HCT116 (cell line): ENCODE measurements at places on chromosomes 6 and 20.

DNA sequence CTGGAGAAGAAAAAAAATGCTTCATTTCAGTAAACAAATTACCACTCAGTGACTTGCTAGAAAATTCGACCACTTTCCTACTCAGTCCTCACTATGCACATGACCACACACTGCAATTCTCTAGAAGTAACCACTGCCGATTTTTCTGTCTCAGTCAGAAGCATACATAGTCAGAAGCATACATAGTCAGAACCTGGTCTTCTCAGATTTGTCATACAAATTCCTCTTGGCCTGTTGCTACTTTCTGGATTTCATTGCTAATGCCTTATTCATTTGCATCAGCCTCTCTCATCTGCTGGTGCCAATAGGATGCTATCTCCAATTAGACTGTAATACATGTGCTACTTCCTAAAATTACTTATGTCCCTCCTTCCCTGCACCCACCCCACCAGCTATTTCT, 10.2 kb upstream of the KIF16B start:
- DNase-seq = no peak

GRCh38 chr20:18678549-18679419, 90.9 kb downstream of the DTD1 start:
- no peak for DNase-seq

DNA sequence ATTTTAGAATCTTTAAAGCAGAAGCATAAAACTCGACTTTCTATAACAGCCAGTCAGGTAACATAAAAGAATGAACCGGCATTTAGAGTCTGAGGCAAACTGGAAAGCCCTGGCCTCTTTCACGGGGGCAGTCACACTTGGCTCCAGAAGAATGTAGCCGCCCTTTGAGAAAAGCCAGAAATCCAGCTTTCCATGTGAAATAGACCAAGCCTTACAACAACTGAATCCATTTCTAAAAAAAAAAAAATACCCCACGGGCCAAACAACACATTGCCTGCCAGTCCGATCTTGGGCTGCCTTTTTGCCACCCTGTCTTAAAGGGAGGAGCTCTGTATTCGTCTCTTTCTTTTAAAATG, 252.9 kb upstream of the TAB2 start:
- DNase-seq = no peak

DNA sequence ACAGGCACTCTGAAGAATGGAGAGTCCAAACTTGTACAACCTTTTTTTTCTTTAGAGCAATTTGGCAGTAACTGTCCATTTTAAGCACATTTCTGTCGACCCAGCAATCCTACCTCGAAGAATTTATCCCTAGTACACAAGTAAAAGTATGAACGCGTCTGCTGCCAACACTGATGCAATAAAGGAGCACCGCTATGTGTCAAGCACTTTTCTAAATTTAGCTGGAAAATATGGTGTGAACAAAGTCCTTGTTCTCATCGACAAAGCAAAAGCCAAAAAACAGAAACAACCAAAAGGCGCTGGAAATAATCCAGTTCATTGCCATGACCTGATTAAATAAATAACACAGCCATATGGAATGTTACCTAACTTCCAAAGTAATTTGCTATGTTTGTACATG, 1.1 kb downstream of the DPM1 start:
- no peak for DNase-seq

- DNase-seq = no peak
Observed at GRCh38 chr6:21003780-21004541, 469.7 kb downstream of the CDKAL1 start.

DNA sequence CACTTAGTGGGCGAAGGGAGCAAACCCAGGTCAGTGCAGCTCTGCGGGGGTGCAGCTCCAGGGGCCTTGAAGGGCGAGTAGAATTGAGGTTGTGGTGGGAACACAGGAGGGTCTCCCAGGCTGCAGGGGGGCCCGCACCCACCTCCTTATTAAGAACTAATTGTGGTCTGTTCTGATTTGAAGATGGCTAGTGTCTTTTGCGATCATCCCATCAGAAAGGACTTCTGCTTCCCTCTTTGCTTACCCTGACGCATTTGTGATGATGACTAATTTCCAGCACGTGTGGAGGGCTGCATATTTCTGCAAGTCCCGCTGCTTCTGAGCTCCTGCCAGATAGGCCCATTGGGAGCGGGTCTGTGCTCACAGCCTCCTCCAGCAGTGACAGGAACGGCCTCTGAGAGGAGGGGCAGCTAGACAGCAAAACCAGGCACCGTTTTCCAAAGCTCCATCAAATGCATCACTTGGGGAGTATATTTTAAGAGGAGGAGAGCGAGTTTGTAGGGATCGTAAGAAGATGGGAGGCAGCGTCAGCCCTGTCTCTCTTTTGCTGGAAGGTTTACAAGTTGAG, 268.9 kb downstream of the CDH4 start:
- no peak for DNase-seq

- DNase-seq = peak; percentile 68
Observed at GRCh38 chr6:122028933-122029522, 370.4 kb upstream of the HSF2 start.

DNA sequence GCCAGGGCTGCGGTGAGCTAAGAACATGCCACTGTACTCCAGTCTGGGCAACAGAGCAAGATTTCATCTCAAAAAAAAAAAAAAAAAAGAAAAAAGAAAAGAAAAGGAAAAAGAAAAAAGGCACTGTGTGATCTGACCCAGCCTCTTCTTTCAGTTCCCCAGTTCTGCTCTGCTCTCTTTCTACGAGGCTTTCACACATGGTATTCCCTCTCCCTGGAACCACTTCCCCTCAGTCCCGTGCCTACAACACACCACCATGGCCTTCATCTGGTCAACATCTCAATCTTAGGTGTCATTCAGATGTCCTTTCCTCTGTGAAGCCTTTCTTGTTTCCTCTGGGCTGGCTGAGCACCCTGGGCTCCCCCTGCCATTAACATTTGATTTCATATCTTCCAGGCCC, 2.3 kb upstream of the DSN1 start:
- DNase-seq = no peak

DNA sequence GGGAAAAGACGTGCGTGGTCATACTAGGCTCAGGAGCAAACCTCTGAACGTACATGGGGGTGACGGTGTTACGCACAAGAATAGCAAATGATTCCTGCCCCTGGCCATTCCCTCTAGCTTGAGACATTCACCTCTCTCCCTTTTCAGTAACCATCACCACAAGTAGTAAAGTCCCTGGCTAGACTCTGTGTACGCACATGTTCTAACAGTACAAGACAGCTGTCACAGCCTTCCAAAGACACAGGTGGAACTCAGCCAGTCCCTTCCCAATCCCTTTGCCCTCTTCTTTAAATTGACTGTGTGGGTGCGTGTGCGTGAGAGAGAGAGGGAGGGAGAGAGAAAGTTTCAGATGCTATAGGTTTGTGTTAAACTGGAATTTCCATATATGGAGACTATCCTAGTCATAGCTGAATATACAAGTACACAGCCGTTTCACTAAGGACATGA, 67.3 kb downstream of the LY86 start:
- DNase-seq = no peak

DNA sequence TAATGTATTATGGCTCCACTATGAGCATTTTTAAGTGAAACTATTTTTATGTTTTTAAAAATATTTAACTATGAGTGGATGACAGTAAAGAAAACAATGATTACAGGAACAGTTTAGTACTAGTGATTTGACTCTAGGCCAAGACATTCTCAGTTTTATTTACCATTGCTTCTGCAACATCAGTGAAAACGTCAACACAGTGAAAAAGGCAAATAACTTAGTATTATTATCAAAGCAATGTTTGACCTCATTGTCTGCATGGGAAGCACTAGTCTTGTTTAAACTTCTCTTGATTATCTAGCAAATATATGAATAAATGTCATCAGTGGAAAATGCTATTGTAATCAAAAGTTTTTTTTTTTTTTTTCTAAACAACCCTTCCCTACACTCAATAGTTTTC, 165.0 kb downstream of the HTR1B start:
- no peak for DNase-seq

- DNase-seq = no peak
Observed at GRCh38 chr6:18166312-18167036, 11.3 kb downstream of the KDM1B start.

- no peak for DNase-seq
Observed at GRCh38 chr20:38810926-38811630, 5.6 kb downstream of the PPP1R16B start.

GRCh38 chr6:136334853-136335252, 45.2 kb upstream of the BCLAF1 start:
- DNase-seq = no peak

DNA sequence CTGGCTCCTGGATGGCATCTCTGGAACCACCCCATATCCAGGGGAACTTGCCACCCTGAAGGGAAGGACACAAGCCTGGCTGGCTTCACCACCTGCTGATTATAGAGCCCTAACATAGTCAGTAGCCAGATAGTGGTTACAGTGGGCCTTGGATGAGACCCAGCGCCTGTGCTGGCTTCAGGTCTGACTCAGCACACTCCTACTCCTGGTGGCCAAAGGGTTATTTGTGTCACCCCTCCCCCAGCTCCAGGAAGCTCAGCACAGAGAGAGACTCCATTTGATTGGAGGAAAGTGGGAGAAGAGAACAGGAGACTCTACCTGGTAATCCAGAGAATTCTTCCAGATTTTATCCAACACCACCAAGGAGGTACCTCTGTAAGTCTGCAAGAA, 12.8 kb downstream of the SNX14 start:
- DNase-seq = no peak

GRCh38 chr6:96965492-96965891, 41.0 kb downstream of the KLHL32 start:
- no peak for DNase-seq

- no peak for DNase-seq
Observed at GRCh38 chr20:54499111-54499510, 23.7 kb downstream of the DOK5 start.

- DNase-seq = no peak
Observed at GRCh38 chr6:35443341-35444030, 8.7 kb upstream of the FANCE start.

DNA sequence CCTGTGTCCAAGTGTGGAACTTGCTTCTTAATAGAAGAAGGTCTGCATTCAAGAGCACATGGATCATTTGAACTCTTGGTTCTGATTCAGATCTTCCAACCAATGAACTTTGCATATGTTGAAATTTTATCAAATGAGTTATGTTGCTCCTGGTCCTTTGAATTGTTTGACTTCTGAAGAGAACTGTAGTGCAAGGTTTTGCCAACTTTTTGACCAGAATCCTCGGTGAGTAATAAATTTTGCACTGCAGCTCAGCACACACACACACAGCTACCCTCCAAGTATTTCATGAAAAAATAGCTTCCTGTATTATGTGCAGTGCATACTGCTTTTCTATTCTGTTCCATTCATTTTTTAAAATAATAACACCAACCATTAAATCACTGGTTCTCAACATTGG, 67.5 kb downstream of the BFSP1 start:
- no peak for DNase-seq

- DNase-seq = no peak
Observed at GRCh38 chr20:56572172-56572571, 39.1 kb downstream of the FAM209B start.

GRCh38 chr20:63067721-63068560, 61.2 kb upstream of the BHLHE23 start:
- DNase-seq = no peak

- DNase-seq = no peak
Observed at GRCh38 chr6:24966381-24966780, 30.6 kb upstream of the RIPOR2 start.

DNA sequence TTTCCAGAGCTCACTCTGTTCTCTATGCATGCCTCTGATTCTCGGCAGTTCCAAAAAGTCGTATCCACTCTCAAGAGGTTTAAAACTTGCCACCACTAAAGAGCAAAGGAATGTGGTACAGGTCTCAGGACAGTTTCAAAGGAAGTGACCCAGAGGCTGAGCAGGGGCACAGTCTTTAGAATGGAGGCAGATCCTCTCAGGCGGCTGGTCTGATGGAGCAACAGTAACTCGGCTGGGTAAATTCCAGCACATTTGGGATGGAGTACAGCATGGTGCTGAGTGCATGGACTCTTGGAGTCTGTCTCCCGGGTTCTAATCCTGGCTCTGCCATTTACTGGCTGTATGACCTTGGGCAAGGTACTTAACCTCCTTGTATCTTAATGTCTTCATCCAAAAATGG, 88.1 kb upstream of the BACH2 start:
- DNase-seq = no peak

DNA sequence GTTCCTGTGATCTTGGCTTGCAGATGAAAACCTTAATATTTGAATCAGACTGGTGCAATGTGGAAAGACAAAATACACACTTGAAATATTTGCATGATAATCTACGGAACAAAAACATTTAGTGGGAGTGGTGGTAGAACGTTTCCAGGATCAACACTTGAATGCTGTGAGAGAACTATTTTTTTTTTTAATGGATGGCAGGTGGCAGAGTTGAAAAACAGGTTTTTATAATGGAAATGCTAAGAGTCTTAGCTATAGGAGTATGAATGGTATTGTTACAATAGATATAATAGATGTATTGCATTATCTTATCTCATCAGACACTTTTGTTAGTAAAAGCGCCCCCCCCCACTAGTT, 49.2 kb downstream of the CDKAL1 start:
- DNase-seq = no peak

- no peak for DNase-seq
Observed at GRCh38 chr20:14860410-14860814, 523.0 kb upstream of the FLRT3 start.

- DNase-seq = no peak
Observed at GRCh38 chr6:77786935-77787629, 134.2 kb downstream of the MEI4 start.

DNA sequence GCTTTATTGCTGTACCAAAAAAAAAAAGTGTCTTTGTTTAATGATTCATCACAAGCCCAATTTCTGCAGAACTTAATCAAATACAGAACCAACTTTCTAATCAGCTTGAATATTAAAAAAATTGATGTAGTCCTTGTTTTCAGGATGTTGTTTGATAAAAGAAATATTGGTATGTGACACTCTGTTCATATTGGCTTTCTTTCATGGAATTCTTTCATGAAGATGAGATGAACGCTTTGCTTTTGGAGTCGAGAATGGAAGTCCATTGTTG, 184.3 kb downstream of the ZNF217 start:
- DNase-seq = no peak

GRCh38 chr6:54282186-54282585, 26.1 kb upstream of the TINAG start:
- DNase-seq = peak; percentile 19

DNA sequence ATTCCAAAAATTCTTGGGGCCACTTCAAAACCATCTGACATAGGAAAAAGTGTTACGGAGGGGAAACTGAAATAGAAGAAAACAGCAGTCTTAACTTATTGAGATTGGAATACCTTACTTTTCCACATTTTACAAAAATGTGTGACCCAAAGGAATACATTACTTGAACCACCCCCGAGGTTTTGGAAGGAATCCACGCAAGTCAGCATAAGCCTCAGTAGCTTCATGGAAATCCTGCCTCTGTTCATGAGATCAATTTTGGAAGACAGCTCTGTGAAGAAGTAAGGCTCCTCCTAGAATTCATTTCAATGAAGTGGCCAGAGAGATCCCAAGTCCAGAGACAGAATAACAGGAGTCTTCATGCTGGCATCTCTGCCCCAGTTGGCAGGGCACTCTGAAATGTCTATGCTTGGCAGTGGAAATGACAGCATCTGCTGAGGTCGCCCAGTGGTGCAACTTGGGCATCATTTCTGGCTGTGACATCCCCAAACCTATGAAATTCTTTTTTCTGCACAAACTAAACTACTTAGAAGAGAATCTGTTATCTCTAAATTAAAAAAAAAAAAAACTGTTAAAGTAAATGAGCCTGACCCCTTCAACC, 132.5 kb downstream of the EPM2A start:
- DNase-seq = no peak

- DNase-seq = no peak
Observed at GRCh38 chr6:91874971-91875370, 1288.1 kb upstream of the MAP3K7 start.
